Non-pigmented ciliary epithelial cell (primary cell): ENCODE measurements at places on chromosomes 12 and 14.
A peak's percentile ranks its signal among the peaks of the same experiment; 100 is the strongest.

GRCh38 chr14:91060351-91061055 is at the start of gene RPS6KA5:
Gene RPS6KA5, minus strand, starts transcription at chr14:91060641. Its CDS starts 207 bp downstream, at chr14:91060434.
- DNase-seq = peak; percentile 100

- no peak for DNase-seq
These were observed 75.1 kb downstream of the SPTSSA start for GRCh38 chr14:34386865-34387485.

GRCh38 chr14:22870811-22871223 is 723 bp upstream of the LRP10 start:
- no peak for DNase-seq

DNA sequence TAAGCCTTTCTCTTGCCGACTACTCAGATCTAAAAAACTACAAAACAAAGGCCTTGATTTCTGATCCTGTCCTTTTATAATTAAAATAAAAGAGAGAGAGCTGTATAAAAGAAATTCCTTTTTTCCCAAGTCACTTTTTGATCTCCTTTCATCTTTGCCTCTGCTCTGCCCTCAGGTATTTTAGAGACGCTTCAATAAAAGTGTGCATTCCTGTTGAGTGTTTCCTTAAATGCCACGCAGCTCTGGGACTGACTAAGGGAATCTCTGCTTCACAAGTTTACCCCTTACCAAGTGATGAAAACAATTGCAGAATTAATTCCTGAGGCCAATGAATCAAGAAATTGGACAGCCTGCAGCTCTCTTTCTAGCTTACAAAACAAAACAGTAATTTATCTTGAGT is 1109.8 kb downstream of the TMTC2 start:
- DNase-seq = no peak

DNA sequence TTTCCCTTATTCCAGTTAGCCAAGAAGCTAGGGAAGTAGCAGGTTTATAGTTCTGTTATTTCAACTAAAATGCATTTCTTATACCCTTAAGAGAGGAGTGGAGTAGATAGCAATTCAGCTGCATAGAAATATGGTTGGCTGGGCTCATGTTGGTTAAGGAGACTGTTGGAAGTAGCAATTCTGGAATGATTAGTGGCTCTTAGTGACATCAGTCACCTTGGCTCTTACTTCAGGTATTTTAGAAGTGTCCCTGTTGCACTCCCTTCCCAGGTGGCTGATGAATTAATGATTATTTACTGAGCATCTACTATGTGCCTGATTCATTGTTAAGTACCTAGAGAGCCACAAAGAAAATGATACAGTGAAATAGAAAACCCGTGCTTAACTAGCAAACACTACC is 128.1 kb downstream of the MGST1 start:
- DNase-seq = no peak
